K562 (cell line): ENCODE measurements at places on chromosomes 2 and 18. TPM values are rescaled to one million over a fixed set of nuclear protein-coding genes. Genes with fewer than 3 reads are reported as not detected.

Gene STAMBP
- polyA plus RNA-seq = 48.8 and 51.4 TPM in 2 replicates

Gene HOXD12
- not detected in 2 replicates for polyA plus RNA-seq

Gene PGAP1
- polyA plus RNA-seq = 0.52 and 0.71 TPM in 2 replicates

Gene GALR1
- not detected in 2 replicates for polyA plus RNA-seq

DNA sequence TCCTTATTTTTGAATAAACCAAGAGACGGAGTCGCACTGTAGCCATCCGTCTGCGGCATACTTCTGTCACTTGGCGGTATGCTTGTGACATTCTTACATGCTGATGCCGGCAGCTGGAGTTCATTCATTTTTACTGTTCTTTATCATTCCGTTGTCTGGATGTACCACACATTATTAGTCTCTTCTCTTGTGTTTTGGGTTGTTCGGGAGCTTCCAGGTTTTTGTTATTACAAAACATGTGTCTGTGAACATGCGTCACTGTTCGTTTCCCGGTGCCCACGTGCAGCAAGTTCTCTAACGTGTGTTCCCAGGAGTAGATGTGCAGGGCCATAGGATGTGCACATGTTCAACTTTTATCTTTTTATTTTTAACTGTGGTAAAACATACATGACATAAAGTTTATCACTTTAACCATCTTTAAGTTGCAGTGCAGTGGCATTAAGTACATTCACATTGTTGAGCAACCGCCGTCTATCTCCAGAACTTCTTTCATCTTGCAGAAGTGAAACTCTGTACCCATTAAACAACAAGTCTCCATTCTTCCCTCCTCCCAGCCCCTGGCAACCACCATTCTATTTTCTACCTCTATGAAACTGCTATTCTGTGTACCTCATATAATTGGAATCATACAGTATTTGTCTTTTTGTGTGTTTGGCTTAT lies 40.1 kb downstream of the MTCL1 start:
- H3K4me3 ChIP-seq = no peak overlapping the region
- no peaks in the 10 kb centered on the region; the same call in 1 of the 2 replicates for H3K4me1 ChIP-seq
- no peak for DNase-seq
- H3K27ac ChIP-seq = no peak overlapping the region
- H3K36me3 ChIP-seq = no peaks in the 10 kb centered on the region; the same call in 2 of the 3 replicates
- H3K27me3 ChIP-seq = no peaks in the 10 kb centered on the region

DNA sequence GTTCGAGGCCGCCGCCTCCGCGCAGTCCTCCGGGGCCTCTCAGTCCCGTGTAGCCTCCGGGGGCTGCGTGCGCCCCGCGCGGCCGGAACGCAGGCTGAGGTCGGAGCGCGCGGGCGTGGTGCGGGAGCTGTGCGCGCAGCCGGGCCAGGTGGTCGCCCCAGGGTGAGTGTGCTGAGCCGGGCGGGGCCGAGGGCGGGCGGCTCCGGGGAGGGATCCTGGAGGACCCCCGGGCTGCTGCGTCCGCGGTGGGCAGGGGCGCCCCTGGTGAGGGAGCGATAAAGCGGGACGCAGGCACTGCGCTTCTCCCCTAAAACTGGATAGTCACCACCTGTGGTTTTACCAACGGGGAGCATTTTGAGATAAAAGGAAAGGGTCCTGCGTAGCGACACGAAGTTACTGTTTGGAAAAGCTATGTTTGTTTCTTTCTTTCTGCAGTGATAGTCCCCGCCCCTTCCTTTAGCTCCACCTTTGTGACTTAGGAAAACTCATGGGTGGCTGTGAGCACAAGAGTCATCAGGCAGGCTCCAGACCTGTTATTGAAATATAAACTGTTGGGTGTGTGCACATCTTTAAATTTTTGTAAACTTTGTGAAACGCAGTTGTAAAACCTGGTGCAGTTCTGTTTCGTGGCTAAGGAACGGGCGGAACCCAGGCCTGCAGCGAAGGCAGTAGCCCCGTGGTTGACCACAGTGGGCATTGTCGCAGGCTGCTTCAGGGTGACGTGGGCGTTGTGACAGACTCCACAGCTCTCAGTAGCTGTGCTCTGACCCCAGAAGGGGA lies 687 bp downstream of the CTDP1 start:
- H3K4me1 ChIP-seq = peaks cover 26% of the 10 kb centered on the region
- peak; percentile 51 for DNase-seq
- H3K27ac ChIP-seq = peak overlapping the region; percentile 99; the same call in 2 of the 3 replicates
- peak overlapping the region; percentile 74 for H3K4me3 ChIP-seq

- H3K27me3 ChIP-seq = no peaks in the 10 kb centered on the region
- no peaks in the 10 kb centered on the region; the same call in 2 of the 3 replicates for H3K36me3 ChIP-seq
- peaks cover 3% of the 10 kb centered on the region for H3K4me1 ChIP-seq
- no peak overlapping the region for H3K27ac ChIP-seq
Measured at GRCh38 chr2:235728800-235729556, 235.1 kb downstream of the AGAP1 start.

GRCh38 chr18:51398104-51398503 lies 200.6 kb upstream of the MEX3C start:
- no peak overlapping the region for H3K4me3 ChIP-seq
- H3K27me3 ChIP-seq = no peaks in the 10 kb centered on the region
- DNase-seq = no peak

DNA sequence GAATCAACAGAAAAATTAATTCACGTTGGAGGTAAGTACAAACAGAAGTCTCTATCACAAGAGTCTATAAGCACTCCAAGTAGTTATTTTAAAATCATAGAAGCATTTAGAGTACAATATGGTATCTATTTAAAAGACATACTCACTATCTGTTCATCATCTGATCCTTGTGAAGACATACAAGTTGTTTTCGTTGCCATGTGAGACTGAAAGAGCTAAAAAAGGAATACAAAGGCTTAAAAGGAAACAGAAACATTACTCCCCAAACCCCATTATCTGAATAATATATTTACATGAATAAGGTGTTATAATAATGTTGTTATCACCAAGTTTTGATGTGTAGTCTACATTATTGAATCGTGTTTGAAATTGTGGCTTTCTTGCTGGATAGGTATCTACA lies 20.9 kb downstream of the SEPTIN10 start:
- no peak overlapping the region for H3K4me3 ChIP-seq
- H3K36me3 ChIP-seq = no peaks in the 10 kb centered on the region
- peaks cover 8% of the 10 kb centered on the region for H3K27me3 ChIP-seq
- no peaks in the 10 kb centered on the region for H3K4me1 ChIP-seq
- no peak for DNase-seq
- H3K27ac ChIP-seq = no peak overlapping the region

- no peaks in the 10 kb centered on the region for H3K27me3 ChIP-seq
- H3K4me3 ChIP-seq = no peak overlapping the region
- H3K27ac ChIP-seq = no peak overlapping the region
Measured at GRCh38 chr2:6224267-6224666, 532.1 kb downstream of the SOX11 start.

GRCh38 chr2:28486526-28486925 lies 9.3 kb upstream of the PLB1 start:
- no peaks in the 10 kb centered on the region for H3K4me1 ChIP-seq
- no peaks in the 10 kb centered on the region for H3K36me3 ChIP-seq
- H3K4me3 ChIP-seq = no peak overlapping the region
- no peak overlapping the region for H3K27ac ChIP-seq
- no peak for DNase-seq
- peaks cover 40% of the 10 kb centered on the region for H3K27me3 ChIP-seq

DNA sequence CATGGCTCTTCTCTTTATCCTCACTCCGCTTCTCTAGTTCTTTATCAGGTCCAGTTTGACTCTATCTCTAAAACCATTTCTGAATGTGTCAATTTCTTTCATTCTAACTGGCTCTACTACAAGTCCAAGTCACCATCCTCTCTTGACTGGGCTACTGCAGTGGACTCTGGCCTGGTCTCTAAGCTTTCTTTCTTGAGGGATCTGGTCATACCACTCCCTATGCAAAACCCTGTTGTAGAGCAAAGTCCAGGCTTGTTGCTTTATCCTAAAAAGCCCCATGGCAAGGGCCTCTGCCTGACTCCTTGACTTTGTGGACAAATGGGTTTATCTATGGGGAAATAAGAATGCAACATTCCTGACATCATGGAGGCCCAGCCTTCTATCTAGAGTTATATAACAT lies 87.1 kb downstream of the BCL2L11 start:
- H3K4me3 ChIP-seq = no peak overlapping the region
- H3K27ac ChIP-seq = no peak overlapping the region
- H3K4me1 ChIP-seq = no peaks in the 10 kb centered on the region
- peaks cover 8% of the 10 kb centered on the region; the same call in 1 of the 3 replicates for H3K36me3 ChIP-seq

DNA sequence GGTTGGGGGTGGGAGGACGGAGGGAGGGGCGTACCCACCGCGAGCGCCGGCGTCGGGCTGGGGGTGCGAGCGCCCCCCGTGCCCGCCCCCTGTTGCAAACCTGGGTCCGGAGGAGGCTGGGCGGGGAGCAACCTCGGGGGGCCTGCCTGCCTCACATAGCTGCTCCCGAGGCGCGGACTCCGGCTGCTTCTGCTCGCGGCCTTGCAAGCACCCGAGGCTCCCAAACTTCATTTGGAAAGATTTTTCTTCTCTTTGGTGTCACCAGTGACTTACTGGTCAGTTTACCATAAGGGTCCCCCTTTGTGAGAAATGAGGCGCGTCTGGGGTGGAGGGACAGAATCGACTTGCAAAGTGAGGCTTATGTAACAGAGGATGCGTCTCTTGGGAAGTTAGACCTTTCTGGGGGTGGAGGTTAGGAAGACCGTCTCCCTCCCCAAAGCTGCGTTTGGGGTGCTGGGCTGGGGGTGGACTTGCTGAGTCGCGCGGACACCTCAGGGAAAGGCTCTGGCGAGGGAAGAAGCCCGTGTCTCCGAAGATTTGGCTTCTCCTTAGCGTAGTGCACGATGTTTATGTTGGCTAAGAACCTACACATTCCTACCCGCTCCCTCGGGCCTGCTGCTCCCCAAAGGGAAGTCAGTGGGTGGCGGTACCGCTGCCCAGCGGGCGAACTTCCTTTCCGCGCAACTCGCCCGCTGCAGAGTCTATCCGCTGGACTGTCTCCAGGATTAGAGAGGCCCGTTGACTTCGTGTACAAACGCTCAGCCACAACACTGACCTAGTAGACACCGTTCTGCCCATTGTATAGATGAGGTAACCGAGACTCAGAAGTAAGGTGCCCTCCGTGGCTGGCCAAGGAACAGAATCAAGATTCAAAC lies 559 bp downstream of the TMEM37 start:
- no peak for DNase-seq
- no peak overlapping the region for H3K27ac ChIP-seq
- H3K4me1 ChIP-seq = peaks cover 9% of the 10 kb centered on the region
- H3K27me3 ChIP-seq = peaks cover 2% of the 10 kb centered on the region; the same call in 1 of the 3 replicates
- no peaks in the 10 kb centered on the region for H3K36me3 ChIP-seq

DNA sequence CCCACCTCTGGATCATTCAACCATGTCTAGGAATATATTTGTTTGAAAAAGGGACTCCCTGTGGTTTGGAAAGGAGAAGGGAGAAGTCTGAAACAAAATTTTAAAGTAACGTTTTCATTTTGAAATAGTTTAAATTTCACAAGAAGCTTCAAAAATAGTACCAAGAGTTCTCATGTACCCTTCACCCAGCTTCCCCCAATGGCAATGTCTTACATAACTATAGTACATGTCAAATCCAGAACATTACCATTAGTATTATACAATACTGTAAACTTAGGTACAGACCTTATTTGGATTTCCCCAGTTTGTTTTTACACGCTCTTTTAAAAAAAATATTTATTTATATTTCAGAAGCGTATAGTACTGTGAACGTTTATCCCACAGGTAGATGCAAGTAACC lies 4.0 kb upstream of the LYG2 start:
- no peaks in the 10 kb centered on the region for H3K4me1 ChIP-seq
- H3K4me3 ChIP-seq = no peak overlapping the region
- no peak for DNase-seq
- H3K36me3 ChIP-seq = no peaks in the 10 kb centered on the region
- H3K27ac ChIP-seq = no peak overlapping the region

- no peaks in the 10 kb centered on the region for H3K4me1 ChIP-seq
- no peaks in the 10 kb centered on the region for H3K36me3 ChIP-seq
- H3K4me3 ChIP-seq = no peak overlapping the region
- H3K27ac ChIP-seq = no peak overlapping the region
- DNase-seq = no peak
Measured at GRCh38 chr18:63253428-63254372, 65.9 kb downstream of the BCL2 start.

GRCh38 chr2:62641410-62641843 lies 64.1 kb upstream of the EHBP1 start:
- H3K4me1 ChIP-seq = no peaks in the 10 kb centered on the region
- no peak overlapping the region for H3K4me3 ChIP-seq
- peaks cover 3% of the 10 kb centered on the region; the same call in 1 of the 3 replicates for H3K27me3 ChIP-seq
- H3K36me3 ChIP-seq = no peaks in the 10 kb centered on the region
- no peak overlapping the region for H3K27ac ChIP-seq

- no peaks in the 10 kb centered on the region for H3K36me3 ChIP-seq
- H3K4me1 ChIP-seq = no peaks in the 10 kb centered on the region
Measured at GRCh38 chr2:196406-196805, 67.4 kb downstream of the SH3YL1 start.

- peaks cover 10% of the 10 kb centered on the region; the same call in 1 of the 3 replicates for H3K27me3 ChIP-seq
- no peak overlapping the region for H3K4me3 ChIP-seq
- no peak overlapping the region for H3K27ac ChIP-seq
- no peak for DNase-seq
- H3K4me1 ChIP-seq = no peaks in the 10 kb centered on the region
Measured at GRCh38 chr2:10873171-10873570, 38.6 kb upstream of the KCNF1 start.

DNA sequence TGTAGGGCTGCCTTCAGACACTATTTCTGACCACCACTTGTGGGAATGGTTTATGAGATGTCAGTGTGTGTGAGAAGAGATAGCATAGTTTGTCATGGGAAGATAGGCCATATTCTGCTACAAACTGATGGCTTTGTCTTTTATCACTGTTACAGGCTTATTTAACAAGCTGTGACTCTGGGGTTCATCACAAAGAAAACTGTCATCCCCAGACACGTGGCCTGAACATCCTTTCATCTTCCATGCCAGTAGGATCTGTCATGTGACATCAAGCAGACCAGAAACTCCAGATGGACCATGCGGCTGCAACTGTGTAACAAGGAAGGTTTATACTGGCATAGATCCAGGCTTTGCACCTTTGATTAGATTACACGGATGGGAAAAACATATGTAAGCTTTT lies 128.6 kb upstream of the KCNH7 start:
- H3K36me3 ChIP-seq = no peaks in the 10 kb centered on the region
- H3K4me1 ChIP-seq = no peaks in the 10 kb centered on the region
- H3K4me3 ChIP-seq = no peak overlapping the region
- no peaks in the 10 kb centered on the region for H3K27me3 ChIP-seq

- DNase-seq = no peak
- no peak overlapping the region for H3K4me3 ChIP-seq
- H3K27me3 ChIP-seq = no peaks in the 10 kb centered on the region; the same call in 1 of the 2 replicates
Measured at GRCh38 chr2:203812294-203813221, 55.0 kb upstream of the CTLA4 start.

DNA sequence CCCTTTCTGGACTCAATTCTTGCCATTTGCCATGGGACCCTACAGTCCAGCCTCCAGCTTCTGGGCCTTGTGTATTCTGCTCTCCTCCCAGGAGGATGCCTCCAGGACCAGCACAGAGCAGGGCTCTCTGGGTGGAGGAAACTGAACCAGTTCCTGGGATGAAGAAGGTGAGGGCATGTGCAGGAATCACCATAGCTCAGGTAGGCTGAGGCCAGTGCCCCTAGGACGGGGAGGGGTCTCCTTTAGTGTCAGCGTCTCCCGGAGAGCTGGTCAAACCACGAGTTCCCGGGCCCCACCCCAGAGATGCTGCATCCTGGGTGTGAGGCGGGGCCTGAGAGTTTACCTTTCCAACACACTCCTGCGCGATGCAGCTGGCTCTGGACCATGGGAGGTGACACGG lies 5.8 kb upstream of the PRELID3A start:
- H3K36me3 ChIP-seq = no peaks in the 10 kb centered on the region
- H3K4me3 ChIP-seq = no peak overlapping the region
- no peak overlapping the region for H3K27ac ChIP-seq

- H3K36me3 ChIP-seq = peaks cover 9% of the 10 kb centered on the region; the same call in 1 of the 3 replicates
- H3K27me3 ChIP-seq = no peaks in the 10 kb centered on the region
- no peaks in the 10 kb centered on the region for H3K4me1 ChIP-seq
Measured at GRCh38 chr2:42261518-42262195, 92.5 kb downstream of the EML4 start.
